ENCODE measurements at places on chromosomes 2 and 18.

DNA sequence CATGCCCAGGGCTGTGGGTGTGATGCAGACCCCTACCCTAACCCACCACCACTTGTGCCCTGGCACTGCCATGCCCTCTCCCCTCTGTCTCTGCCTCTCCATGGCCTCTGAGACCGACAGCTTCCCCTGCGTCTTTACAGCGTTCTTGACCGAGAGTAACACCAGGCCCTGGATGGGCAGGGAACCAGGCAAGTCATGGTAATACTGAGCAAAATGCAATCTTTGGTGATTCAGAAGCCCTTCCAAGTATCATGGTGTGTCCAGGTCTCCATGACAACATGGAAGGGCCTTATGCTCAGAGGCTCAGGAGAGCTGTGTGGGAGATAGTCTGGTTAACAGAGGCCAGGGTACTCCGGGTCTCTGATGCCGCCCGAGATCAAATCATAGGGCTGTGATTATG, 176.1 kb downstream of the KLHL29 start:
- no peak for DNase-seq

- DNase-seq, result no peak
Observed at GRCh38 chr2:25808006-25808383, 70.3 kb downstream of the ASXL2 start.

DNA sequence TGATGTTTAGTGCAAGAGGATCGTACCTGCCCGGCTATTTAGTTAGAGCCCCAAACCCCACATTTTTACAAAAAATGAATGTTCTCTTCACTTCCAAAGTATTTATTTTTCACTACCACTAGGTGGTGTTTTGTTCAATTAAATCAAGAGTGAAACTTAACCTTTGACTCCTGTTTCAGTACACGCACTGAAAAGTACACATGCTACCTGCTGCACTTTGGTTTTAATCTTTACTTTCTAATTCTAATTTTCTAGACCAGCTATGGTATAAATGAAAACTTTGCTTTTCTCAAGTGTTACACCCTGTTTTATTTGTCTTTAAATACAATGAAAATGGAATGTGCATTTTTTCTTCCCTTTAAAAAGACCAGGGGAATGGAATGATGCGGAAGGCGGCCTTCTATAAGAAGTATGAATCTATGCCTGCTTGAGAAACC, 31.4 kb upstream of the CHN1 start:
- no peak for DNase-seq

DNA sequence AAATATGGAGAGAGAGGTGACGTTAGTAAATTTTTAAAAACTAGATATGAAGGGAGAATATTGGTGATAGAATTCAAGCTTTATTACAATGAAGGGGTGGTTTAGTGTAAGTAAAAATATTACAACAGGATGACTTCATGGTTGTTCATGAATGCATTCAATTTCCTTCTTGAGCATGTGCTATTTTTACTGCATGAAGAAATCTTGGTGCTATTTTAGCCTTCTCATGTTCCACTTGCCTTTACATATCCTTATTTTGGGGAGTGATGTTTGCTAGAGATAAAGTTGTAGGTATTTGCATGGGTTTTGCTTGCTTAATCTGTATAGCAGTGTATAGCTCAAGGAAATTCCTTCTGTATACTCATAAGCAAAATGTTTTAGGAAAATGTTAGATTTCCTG, 195.0 kb upstream of the MMADHC start:
- no peak for DNase-seq

GRCh38 chr2:196140213-196140612, 31.2 kb downstream of the STK17B start:
- no peak for DNase-seq

- DNase-seq, result no peak
Observed at GRCh38 chr2:145416640-145417039, 896.7 kb upstream of the ZEB2 start.

DNA sequence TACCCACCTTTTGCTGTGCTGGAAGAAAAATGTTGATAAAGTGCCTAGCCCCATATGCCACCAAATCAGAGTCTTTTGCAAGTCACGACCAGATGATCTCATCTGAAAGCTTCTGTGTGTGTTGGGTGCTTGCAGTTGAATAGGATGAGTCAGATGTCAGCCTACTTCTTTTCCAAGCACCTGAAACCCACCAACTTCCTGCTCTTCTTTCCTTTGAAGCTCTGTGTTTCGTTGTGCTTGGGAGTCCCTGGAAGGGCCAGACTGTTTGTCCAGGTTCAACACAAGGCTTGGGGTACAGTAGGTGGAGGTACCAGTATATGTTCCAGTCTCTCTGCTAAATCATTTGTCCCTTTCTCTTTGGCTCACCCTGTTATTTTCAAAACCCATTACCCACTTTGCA, 36.8 kb upstream of the LCLAT1 start:
- DNase-seq, result no peak

- no peak for DNase-seq
Observed at GRCh38 chr2:119488245-119489214, 35.8 kb downstream of the SCTR start.

- DNase-seq, result no peak
Observed at GRCh38 chr2:170434900-170435621, 257.1 kb downstream of the MYO3B start.

DNA sequence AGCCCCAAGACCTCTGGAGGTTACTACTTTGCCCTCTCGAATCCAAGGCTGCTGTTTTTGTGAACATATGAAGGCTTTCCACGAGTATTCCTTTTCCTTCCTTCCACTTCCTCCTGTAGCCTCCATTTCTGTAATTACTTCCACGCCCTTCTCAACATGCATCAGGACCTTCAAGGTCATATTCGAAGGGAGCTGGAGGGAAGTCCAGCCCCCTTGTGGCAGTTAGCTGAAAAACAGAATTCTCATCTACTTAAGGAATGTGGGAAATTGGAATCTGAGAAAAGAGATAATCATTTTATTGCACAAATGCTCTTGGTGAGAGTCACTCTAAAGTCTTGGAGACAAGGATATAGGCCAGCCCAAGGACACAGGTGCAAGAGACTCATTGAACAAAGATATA, 1000.2 kb downstream of the TDRD15 start:
- DNase-seq, result no peak

GRCh38 chr2:104656571-104657163, 197.2 kb upstream of the POU3F3 start:
- DNase-seq, result no peak

DNA sequence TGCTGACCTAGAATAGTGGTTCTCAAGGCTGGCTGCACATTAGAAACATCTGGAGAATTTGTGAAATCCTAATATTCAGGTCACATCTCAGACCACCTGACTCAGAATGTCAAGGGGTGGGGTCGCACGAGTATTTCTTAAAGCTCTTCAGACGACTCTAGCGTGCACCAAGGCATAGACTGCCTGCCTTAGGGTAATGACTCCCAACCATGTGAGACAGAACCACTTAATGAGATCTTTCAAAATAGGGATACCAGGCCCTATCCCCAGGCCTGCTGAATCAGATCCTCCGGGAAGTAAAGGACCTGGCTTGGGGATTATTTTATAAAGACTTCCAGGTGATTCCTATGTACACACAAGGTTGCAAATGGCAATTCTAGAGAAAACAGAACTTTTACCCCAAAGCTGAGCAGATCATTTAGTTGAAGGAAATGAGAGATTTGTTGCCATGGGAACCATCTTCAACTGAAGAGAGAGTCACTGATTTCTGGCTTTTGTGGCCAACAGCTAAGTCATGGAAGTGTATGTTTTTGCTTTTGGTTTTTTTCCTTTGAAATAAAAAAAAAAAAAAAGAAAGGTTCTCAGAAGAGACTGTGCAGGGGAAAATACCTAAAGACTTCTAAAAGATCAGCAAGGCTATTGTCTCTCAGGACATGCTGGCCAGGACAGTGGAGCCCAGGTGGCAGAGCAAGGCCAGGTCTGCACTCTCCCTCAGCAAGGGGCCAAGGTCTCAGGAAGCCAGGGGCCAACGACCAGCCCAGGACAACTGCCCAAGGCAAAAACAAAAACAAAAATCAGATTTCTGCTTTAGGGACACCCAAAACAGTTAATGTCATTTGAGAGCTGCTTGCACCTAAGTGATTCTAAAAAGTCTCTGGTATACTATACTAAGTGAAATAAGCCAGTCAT, 15.3 kb upstream of the LOXHD1 start:
- no peak for DNase-seq

GRCh38 chr2:75099521-75099922, 99.8 kb downstream of the TACR1 start:
- DNase-seq, result no peak

DNA sequence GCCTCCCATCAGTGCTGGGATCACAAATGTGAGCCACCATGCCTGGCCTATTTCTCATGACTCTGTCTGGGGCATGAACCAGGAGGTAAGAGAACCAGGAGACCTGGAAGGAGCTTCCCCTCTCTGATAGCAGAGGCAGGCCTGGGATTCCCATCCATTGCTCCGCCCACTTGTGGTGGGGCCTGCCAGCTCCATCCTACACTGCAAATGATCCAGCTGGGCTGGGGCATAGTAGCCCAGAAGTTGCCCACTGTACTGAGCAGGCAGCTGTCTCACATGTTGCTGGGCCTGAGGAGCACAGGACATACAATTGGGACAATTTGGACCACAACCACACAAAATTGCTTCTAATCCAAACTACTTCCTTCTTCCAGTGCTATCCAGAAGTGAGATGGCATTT, 91.0 kb downstream of the MARCHF4 start:
- DNase-seq, result no peak

- no peak for DNase-seq
Observed at GRCh38 chr2:236583621-236584203, 14.1 kb downstream of the ACKR3 start.

GRCh38 chr2:201420442-201421113, 30.7 kb downstream of the TRAK2 start:
- no peak for DNase-seq

- no peak for DNase-seq
Observed at GRCh38 chr2:238295144-238296112, 7.0 kb upstream of the PER2 start.
